ENCODE measurements at places on chromosomes 6 and 20.

- DNase-seq: no peak
Measured at GRCh38 chr6:117783279-117783678, 108.0 kb downstream of the NUS1 start.

- DNase-seq: peak; percentile 34
Measured at GRCh38 chr20:32945710-32946221, 58.5 kb downstream of the SUN5 start.

GRCh38 chr20:9884666-9885065 lies 45.8 kb upstream of the PAK5 start:
- DNase-seq: no peak

- no peak for DNase-seq
Measured at GRCh38 chr20:56934888-56935287, 305.8 kb downstream of the TFAP2C start.

GRCh38 chr6:115514656-115515055 lies 546.0 kb downstream of the FRK start:
- peak; percentile 30 for DNase-seq

DNA sequence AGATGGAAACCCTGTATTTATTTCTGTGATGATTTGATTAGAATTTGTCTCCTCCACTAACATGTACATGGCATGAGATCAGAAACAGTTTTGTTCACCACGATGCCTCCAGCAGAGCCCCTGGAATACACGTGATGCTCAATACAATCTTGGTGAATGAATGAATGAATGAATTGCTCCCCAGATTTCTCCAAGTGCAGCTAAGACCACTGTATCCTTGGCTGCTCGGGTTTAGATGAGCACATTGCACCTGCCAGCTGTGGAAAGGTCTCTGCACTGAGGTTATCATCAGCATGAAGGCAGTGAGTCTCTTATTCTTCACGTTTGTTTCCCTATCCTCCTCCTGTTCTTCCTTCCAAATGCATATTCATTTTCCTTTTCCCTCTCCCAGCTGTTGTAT lies 17.9 kb downstream of the CASS4 start:
- no peak for DNase-seq

GRCh38 chr6:53752856-53753255 lies 41.9 kb upstream of the LRRC1 start:
- peak; percentile 64 for DNase-seq

GRCh38 chr20:35662551-35662950 lies 2.1 kb downstream of the CPNE1 start:
- no peak for DNase-seq

DNA sequence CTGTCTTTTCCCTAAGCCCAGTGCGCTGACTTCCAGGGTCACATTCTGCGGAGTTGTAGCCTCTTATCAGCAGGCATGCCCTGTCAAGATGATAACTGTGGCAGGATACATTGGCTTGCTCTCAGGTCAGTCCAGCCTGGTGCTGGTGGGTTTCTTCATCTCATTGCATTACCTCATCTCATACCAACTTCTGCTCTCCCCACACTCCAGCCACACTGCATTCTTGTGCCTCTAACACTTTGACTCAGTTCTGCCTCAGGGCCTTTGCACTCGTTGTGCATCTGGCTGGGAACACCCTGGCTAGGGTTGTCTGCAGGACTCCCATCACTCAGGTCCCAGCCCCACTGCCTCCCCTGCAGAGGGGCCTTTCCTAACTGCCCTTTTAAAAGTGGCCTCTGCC lies 110.3 kb upstream of the BACH2 start:
- DNase-seq: no peak

GRCh38 chr6:21808551-21809242 lies 215.1 kb downstream of the SOX4 start:
- DNase-seq: peak; percentile 83

DNA sequence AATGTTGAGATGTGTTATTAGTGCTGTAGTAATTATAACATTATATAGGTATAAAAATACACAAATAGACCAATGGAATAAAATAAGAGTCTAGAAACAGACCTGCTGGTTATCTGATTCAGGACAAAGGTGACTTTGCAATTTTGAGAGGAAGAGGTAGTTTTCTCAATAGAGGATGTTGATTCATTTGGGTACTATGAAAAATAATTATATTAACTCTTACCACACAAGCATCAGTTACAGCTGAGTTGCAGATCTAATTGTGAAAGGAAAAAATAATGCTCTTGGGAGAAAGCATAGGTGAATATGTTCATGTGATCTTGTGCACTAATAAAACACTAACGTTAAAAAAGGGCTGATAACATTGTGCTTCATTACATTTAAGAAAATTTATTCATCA lies 103.0 kb downstream of the BCKDHB start:
- no peak for DNase-seq

GRCh38 chr6:106318851-106319250 lies 6.7 kb downstream of the ATG5 start:
- no peak for DNase-seq

DNA sequence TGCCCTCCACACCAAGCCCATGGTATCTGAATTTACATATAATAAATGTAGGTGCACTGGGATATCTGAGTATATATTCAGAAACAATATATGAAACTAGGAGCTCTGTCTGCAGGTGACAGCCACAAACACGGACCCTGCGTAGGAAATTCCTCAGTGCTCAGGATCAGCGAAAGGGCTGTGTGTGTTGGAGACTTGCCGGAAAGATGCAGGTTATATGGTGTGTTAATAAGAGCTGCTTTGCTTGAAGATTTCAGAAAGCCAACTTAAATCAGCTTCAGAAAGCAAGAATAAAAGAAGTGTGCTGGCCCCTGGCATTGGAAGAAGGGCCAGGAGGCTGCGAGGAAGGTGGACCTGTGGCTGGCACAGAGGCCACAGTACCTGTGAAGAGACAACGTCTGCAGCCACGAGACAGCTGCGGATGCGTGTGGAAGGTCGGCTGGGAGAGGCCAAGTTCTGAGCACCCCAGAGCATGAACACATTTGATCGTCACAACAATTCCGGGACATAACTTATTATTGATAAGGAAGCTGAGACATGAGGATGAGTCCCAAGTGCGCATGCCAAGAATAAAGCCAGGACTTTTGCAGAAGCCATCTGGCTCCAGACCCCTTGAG lies 183.2 kb downstream of the DLL1 start:
- no peak for DNase-seq

DNA sequence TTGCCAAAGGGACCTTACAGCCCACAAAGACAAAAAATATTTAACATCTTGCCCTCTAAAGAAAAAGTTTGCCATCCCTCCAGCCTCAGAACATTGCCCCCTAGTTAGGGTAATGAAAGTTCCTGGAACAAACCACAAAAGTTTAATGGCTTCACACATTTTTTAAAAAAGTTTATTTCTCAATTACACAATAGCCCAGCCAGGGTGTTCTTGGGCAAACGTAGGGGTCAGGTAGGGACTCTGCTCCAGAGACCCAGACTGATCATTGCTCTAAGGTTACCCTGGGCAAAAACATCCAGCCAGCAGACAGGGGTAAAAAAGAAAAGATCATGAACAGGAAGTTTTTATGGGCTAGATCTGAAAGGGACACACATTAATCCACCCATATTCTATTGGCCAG lies 4.5 kb upstream of the ISM1 start:
- no peak for DNase-seq

DNA sequence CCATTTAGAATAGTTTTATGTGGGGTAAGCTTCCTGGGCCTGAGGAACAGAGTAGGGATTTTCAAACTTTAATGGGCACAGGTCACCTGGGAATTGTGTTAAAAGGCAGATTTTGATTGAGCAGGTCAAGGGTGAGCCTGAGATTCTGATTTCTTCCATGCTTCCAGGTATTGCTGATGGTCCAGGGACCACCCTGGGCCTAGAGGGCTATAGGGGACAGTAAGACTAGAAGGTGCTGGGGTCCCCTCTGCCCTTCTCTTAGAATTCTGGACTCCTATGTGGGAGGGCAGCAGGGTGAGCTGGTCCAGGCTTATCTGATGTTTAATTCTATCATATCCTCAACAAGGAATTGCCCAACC lies 2.6 kb downstream of the DDR1 start:
- DNase-seq: no peak

DNA sequence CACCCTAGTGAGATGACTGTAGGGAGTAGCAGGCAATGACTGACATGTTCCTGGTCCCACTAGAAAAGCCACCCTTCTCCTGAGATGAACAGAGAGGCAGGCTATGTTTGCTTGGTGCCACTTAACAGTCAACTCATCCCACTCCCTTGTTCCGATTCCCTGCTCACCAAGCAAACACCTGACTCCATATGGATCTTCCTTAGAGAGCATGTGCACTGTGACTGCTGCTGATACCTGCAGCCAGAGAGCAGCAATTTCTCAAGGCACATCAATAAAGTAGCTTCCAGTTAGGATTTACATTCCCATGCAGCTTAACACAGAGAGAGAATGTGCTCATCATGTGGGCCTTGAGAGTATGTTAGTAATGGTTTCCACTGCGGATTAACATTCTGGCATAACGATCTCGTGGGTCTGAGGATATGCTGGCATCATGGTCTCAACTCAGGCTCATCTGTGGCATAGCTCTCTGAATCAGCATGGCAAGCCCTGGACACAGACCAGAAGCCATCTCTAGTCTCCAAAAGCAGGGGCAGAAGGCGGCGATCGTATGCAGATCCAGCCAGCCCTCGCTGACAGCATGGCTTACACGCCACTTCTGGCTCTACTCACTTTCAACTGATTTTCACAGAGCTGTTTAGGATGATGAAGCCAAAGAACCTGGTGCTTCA lies 43.9 kb downstream of the ATXN1 start:
- DNase-seq: no peak

- no peak for DNase-seq
Measured at GRCh38 chr20:17003170-17003870, 223.5 kb upstream of the PCSK2 start.

GRCh38 chr20:9330151-9330550 lies 184.2 kb upstream of the LAMP5 start:
- no peak for DNase-seq

- DNase-seq: peak; percentile 68
Measured at GRCh38 chr6:105077596-105078385, 102.0 kb downstream of the POPDC3 start.

DNA sequence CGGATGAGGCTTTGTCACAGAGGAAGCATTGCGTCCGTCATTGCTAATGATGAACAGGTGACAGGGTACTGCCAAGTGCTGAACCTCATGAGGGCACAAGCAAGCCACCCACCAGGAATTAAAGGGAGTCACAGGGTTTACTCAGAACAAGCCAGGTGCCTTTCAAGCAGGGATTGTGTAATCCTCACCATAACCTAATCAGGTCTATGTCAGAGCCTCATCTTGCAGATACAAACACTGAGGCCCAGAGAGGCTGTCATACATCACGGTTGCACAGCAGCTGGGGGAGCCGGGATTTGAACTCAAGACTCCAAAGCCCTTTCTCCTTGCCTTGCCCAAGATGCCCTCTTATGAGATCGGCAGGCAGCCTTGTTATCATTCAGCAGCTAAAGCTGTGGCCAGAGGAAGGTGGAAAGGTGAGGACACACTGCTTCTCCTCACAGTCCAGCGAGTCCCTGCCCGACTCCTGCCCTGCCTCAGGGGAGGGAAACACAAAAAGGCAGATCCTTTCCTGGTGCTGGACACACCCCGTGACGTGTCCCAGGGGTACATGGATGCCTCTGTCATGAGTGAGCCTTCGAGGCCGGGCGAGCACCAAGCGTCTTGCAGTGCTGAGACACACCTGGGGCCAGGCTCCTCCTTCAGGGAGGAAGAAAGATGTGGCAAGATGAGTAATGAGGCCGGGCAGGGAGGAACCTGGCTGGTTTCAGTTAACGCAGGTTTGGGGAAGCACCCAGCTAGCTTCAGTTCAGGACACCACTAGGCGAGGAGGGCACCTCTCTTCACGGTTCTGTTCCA lies 214.9 kb downstream of the LY86 start:
- no peak for DNase-seq

DNA sequence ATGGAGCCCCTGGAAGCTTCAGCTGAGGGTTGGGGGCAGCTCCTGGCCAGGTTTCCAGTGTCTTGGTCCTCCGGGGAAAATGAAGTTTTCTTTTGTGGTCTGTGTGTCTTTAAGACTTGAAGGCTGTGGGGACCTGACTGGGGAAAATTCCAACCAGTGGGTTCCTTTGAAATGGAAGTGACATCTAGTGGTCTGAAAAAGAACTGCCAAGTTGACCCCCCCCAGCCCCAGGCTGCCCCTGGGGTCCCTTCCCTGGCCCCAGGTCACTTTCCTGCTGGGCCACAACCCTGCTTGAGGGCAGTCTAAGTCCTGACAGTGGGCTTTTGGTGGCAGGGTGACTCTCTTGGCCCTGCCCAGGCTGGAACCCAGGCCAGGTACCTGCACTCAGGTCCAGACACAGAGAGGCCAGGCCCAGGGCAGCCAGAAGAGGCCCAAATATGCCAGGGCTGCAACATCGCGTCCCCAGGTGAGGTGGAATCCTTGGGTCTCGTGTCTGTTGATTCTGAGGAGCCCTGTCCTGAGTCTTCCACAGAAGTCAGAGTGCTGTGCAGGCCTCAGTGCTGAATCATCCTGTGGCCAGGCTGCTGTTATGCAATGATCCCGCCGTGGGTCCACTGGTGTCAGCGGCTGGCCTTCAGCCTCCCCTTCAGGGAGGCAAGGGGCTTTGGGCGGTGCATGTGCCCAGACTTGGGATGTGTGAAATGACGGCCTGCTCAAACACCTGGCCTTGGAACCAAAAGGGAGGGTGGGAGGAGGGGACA lies 68.4 kb downstream of the VEGFA start:
- peak; percentile 88 for DNase-seq

DNA sequence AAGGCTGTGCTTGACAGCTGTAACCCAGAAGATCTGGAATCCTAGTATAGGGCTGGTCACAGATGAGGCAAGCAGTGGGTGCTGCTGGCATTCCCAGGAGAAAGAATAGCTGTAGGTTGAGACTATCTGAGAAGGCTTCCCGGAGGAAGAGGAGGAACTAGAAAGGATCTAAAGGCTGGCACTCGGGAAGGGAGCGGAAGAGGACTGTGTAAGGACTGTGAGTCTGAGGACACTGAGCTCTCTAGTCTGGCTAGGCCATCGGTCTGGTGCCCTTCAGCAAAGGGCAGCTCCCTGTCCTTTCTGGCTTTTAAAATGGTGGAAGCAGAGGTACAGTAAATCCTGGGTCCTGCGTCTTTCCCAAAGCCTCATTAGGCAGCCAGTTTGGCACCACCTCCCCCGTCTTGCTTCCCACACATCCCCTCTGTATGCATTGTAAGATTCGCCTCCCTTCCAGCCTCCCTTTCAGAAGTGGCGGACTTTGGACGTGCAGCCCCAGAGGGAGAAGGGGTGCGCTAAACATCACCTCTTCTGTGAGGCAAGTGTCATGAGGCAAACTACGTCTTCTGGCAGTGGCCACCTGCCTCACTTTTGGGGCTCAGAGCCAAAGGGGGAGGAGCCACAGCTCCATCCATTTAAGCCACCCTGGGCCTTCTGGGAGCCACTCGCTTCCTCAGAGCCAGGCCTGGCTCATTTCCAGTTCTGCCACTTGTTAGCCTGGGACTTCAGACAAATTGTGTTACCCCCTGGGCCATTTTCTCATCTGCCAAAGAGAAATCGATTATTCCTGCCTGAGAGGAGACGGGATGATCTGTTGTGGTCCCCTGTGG lies 8.6 kb downstream of the SNPH start:
- DNase-seq: no peak

DNA sequence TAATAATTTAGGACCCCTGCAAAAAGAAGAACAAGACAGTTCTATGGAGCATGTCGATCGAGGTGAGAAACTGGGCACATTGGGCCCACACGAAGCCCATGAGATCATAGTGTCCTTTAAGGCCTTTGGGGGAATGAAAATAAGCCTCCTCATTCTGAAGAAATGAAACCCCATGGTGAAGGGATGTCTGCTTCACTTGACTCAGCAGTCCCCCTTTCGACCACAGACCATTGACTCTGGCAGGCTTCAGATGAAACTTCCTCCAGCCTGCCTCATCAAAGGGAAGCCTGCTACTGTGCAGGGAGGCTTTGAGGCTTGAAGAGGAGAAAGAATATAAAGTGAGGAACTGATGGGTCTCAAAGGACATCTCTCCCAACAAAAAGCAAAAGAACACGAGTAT lies 144.2 kb upstream of the FBXL4 start:
- no peak for DNase-seq
